T-helper 17 cell (primary cell): ENCODE measurements at places on chromosomes 6 and 20.

- H3K27ac ChIP-seq = no peak overlapping the region
- H3K27me3 ChIP-seq = no peaks in the 10 kb centered on the region
- H3K36me3 ChIP-seq = peaks cover 18% of the 10 kb centered on the region
Observed at GRCh38 chr6:83127258-83127657, 59.8 kb downstream of the DOP1A start.

DNA sequence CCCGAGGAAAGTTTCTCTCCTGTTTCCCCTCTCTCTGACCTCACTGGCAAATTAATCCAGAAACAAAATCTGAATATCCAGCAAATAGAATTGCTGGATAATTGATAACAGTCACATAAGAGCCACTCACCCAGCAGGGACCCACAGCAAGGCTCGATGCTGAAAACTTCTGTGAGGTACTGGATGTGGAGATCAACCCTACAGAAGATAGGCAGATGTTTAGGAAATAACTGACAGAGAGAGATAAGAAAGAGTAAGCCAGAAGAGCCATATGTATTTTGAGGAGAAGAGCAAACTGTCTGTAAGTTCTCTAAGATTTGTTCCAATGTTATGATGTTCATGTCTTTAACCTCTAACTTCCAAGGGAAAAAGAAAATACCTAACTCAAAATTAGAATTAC lies 59.7 kb downstream of the PKHD1 start:
- H3K27me3 ChIP-seq = peaks cover 37% of the 10 kb centered on the region
- DNase-seq = no peak
- H3K27ac ChIP-seq = no peak overlapping the region
- H3K36me3 ChIP-seq = no peaks in the 10 kb centered on the region
- no peak overlapping the region for H3K4me3 ChIP-seq

DNA sequence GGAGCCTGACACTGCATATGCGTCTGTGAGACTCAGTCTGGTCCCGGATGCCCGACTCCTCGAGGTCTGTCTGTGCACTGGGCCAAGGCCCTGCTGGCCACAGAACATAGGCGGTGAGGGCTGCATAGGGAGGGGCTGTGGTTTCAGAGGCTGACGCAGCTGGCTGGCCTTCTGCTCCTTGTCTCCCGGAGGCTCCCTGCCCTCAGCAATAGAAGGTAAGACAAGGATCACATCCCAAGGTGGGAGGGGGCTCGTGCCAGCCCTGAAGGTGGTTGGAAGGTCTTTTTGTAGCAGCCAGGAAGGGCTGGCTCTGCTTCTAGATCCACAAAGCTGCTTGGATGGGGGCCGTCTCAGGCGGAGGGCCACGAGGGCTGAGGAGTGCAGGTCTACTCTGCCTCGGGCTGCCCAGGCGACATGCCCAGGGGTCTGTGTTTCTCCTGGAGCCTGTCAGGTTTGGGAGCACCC lies 239.8 kb upstream of the SULF2 start:
- peaks cover 38% of the 10 kb centered on the region for H3K27me3 ChIP-seq
- H3K4me1 ChIP-seq = no peaks in the 10 kb centered on the region
- no peak for DNase-seq
- no peak overlapping the region for H3K4me3 ChIP-seq
- H3K27ac ChIP-seq = no peak overlapping the region

DNA sequence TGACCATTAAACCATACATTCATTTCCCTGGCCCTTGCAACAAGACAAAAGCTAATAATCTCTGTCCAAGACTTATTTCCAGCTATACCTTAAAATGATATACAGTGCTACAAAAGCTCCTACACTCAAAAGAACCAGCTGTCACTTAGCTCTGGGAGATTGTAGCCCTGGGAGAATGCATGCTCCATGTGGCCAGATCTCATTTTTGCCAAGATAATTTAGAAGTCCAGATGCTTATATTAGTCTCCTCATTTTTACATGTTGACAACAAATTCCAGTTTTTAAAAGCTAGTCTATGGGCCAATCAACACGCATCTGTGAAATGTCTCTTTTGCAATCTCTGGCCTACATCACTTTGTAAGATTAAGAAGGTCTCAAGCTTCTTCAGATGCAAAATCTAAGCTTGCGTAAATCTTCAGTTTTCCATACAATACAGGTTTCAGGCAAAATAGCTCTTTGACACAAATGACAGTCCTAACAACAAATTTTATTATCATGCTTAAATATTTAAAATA lies 27.1 kb downstream of the TASP1 start:
- no peak overlapping the region for H3K4me3 ChIP-seq
- H3K4me1 ChIP-seq = peaks cover 7% of the 10 kb centered on the region
- no peak overlapping the region for H3K27ac ChIP-seq
- H3K27me3 ChIP-seq = no peaks in the 10 kb centered on the region

GRCh38 chr6:138680085-138680484 lies 93.5 kb upstream of the CCDC28A start:
- H3K4me1 ChIP-seq = no peaks in the 10 kb centered on the region
- DNase-seq = no peak
- peaks cover 10% of the 10 kb centered on the region for H3K27me3 ChIP-seq
- H3K36me3 ChIP-seq = no peaks in the 10 kb centered on the region
